Activated CD8-positive, alpha-beta memory T cell treated with anti-CD3 and anti-CD28 coated beads, Interleukin-2, amount 50 U/mL, for 4 hours (primary cell): ENCODE measurements at places on chromosomes 4 and X.

GRCh38 chr4:184472614-184473498 is 1.5 kb downstream of the IRF2 start:
- DNase-seq: peak; percentile 47

- DNase-seq: no peak
These were observed 568.8 kb downstream of the STIM2 start for GRCh38 chr4:27429364-27429871.

GRCh38 chrX:53321230-53321942 is 40.0 kb upstream of the IQSEC2 start:
- no peak for DNase-seq

DNA sequence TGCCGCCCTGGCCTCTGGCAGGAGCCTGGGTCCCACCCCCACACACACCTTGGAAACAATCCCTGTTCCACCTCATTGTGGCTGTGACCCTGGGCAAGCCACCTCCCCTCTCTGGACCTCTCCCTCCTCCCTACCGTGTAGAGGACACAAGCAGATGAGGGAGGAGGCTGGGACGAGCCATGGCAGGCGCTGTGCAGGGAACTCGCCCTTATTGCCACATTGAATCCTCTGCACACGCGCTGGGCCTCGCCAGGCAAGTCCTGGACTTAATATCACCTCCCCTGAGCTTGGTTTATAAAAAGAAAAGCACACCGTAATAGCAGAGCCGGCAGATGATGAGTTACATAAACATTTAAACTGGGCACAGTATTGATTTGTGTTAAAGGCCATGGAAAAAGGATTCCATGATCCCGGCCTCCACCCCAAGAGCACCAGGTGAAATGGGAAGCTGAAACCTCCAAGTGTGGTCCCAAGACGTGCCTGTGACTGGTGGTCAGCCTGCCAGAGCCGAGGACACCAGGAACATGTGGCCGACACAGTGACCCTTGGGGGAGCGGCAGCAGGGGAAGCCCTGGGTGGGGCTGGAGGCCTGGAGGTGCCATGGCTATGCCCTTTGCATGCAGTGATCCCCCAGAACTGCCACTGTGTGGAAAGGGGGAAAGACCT is 81.1 kb downstream of the PPP2R2C start:
- no peak for DNase-seq

DNA sequence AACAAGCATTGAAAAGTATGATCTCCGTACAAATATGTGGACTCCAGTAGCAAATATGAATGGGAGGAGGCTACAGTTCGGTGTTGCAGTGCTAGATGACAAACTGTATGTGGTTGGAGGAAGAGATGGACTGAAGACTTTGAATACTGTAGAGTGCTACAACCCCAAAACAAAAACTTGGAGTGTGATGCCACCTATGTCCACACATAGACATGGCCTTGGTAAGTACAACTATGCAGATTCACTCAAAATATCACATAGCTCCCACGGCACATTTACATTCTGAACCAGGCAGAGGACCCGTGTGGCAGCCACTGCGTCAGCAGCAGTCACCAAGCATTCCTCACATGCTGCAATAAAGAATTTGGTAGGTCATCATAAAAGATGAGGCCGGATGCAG is 41.3 kb downstream of the KLHL5 start:
- no peak for DNase-seq

- DNase-seq: no peak
These were observed 973.9 kb upstream of the POU3F4 start for GRCh38 chrX:82534086-82534597.

- DNase-seq: no peak
These were observed 1.4 kb downstream of the RBM3 start for GRCh38 chrX:48575642-48576041.

DNA sequence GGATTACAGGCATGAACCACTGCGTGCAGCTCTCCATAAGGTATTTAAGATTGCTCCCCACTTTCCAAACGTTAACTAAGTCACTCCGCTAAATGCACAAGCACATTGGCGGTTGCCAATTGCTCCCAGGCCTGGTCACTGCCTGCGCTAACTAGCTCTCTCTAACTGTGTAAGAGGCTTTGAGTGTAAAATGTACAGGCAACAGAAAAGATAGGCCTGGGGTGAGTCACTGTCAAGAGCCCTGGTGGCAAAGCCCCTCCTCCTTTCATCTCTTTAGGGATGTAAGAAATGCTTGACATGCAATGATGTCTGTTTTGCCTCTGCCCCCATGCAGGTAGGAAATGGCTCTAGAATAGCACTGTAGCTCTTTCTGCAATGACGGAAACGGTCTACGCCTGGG is 329.7 kb upstream of the GATB start:
- no peak for DNase-seq

DNA sequence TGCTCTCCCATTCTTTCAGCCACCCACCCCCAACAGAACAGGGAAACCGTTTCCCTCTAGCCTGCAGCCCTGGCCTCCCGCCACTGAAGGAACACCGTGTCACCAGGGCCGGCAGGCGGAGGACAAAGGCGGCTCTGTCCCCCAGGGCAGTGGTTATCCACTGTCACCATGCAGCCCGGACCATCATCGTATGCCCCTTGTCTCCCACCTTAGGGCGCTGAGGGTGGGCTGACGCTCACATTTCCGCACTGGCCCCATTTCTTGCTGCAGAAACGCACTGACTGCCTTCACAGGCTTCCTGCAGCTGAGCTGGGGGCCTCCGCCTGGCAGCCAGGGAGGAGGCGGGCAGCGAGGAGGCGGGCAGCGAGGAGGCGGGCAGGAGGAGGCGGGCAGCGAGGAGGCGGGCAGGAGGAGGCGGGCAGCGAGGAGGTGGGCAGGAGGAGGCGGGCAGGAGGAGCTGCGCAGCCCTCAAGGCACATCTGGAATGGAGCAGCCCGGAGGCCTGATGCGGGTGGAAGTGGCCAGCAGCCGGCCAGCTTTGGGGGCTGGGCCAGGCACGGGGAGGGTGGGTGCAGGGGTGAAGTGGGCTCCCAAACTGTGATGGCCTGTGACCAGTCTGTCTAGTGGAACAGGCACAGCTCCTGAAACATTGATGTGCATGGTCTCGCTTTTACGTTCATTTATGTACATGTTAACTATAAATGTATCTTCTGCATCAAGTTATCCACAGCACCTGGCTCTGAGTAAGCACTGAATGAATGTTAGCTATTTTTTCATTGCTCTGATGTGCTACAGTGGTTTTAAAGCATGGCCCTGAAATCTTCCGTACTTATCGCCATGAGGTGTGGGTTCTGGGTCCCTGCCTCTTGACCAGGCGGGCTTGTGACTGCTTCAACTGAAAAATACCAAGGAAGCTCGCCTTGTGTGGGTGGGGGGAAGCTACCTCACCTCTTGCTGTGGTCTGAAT is 20.6 kb upstream of the KIAA0232 start:
- DNase-seq: no peak

DNA sequence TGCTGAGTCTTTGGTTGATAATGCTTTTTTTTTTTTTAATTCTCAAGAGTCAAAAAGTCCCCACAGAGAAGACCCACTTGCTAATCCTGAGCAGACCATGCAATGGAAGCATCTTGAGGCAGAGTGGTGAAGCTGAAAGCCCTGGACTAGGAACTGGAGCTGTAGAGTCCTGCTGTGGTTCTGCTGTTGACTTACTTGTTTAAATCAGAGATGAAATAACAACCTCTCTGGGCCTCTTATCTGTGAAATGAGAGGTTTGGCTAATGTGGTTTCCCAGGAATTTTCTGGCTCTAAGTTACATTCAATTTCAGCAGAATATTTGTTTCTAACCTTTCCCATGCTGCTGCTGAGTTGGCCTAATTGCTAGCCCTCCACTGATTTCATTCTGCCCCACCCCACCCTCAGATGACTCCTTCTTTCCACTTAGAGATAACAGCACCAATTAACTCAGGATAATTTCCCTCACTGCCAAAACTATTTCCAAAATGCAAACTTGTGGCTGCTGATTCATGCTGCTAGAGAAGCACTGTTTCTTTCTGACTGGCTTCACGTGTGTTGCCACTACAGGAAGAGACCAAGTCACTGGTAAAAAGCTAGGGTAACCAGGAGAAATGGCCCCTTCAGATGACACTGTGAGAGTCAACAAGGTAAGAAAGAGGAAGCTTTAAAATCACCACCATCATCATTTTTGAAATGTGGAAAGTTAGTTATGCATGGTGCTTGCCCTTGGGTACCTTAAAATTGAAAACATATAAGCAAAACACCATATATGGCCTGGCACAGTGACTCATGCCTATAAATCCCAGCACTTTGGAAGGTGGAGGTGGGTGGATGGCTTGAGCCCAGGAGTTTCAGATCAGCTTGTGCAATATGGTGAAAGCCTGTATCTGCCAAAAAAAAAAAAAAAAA is 326.4 kb downstream of the DCHS2 start:
- DNase-seq: no peak

DNA sequence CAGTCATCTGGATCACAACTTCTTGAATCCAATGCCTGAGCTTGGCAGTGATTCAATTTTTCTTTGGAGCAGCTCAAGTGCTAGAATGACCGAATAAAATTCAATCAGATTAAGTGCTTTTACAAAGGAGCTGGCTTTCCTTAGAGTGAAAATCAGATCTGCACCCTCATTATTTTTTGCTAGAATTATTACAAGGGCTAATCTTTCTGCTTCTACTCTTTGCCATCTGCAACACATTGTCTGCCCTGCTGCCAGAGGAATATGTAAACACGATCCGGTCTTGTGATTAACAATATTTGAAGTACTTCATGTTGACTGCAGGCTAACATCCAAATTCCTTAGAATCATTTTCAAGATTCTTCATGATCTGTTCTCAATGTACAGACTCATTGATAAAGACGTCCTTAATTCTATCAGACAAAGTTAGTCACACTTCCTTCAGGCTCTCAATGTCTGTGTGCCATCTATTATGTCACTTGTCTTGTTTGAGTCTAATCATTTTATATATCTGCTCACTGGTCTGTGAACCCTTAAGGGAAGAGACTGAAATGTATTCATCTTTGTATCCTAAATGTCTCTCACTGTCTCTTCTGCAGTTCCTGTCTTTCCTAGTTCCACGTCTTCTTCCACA is 531.2 kb downstream of the GALNTL6 start:
- DNase-seq: no peak

- DNase-seq: no peak
These were observed 562.4 kb downstream of the TLL1 start for GRCh38 chr4:166435449-166435848.

DNA sequence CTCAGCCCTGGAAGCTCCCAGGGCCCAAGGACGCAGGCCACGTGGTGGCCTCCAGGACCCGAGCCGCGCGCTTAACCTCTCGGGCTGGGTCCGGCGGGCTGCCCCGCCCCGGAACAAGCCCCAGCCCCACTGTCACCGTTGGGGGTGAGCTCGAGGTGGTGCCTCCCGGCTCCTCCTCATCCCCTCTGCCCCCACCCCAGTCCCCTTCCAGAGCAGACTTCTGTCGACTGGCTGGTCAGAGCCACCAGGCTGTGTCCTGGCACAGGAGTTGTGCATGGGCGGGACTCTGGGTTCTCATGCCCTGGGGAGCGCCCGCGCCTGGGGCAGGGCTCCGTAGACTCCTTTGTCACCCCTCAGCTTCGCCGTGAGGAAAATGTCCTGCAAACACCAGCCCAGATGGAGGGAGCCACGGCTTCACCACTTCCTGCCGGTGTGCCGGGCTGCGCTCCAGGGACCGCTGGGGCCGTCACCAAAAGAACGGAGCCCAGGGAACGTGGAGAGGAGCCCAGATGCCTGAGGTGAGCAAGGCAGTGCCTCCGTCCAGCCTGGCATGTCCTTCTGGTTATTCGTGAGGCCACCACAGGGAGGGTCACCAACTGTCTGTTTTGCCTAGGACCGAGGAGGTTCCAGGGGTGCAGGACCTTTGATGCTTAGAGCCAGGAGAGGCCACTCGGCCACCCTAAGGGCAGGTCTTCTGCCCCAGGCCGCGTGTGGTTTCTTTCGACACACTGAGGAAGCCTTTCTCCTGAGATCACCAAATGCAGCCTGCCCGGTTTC is 7.1 kb upstream of the RGS12 start:
- no peak for DNase-seq

GRCh38 chr4:173301518-173302201 is 32.5 kb downstream of the HMGB2 start:
- DNase-seq: no peak

DNA sequence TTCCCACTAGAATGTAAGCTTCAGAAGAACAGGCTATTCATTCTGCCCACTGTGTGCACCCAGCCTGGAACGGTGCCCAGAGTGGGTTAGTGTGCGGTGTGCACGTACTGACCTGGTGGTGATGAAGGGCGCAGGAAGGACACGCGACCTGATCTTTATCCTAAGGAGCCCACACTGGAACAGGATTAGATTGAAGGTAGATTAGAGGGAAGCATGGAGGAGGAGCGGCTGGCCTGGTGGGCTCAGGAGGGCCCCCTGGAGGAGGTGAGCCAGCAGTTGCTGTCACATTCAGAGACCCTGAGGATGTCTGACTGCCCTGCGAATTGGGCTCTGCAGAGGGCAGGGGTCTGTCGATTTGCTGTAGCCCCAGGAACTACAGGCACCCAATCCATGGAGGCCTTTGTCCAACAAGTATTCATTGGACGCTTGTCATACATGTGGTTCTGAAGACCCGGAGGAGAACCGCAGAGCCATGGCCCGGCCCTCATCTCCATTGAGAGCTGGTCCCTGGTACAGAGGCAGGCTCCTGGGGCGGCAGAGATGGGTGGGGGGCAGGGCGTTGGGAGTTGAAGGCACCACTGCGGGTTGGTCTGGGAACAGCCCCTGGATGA is 73.2 kb downstream of the HTRA3 start:
- DNase-seq: no peak

- DNase-seq: no peak
These were observed 55.6 kb downstream of the RNF150 start for GRCh38 chr4:141077611-141078225.

DNA sequence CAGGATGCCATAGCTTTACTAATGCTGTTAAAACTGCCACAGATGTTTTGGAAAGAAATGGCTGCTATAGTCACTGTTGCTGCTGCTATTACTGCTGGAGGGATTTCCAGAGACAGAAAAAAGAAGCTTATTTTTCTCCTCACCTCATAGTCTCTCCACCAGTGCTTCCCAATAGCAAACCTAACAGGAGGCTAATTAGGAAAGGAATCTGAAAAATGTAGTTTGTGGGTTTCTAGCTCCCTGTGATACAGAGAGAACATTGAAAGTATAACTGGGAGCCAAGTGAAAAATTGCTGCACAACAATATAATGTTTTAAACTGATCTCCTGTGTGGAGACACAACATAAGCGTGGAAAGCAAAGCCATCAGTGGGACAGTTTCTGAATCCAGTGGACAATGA is 8.6 kb upstream of the TSPAN7 start:
- DNase-seq: no peak

GRCh38 chrX:17817251-17817650 is 43.8 kb downstream of the RAI2 start:
- no peak for DNase-seq
